Vagina (tissue), 2 donors: ENCODE measurements at places on chromosomes 3 and 15.

GRCh38 chr3:69164296-69164695 lies 41.9 kb upstream of the LMOD3 start:
- DNase-seq, result no peak

DNA sequence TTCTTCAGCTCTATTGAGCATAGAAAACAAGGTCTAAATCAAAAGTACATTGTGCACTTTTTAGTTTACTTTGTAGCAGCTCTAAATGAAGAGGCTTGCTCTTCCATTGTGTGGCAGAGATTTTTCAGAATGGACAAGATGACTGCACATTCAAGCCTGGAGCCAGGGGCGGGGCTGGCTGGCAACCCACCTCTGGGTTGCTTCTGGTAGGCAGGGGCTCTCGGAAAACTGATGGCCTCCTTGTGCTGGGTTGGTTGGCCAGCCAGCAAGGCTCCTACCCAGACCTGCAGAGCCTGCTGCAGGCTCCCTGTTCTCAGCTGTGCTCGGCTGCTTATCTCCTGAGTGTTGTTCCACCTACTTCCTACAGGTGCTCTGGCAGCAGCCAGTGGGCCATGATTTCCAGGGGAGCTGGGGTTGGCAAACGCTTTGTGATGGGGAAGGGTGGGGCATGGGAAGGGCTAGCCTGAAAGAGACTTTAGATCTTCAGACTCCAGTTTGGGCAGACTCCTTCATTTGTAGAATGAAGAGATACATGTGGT lies 8.8 kb downstream of the BSN start:
- no peak for DNase-seq

DNA sequence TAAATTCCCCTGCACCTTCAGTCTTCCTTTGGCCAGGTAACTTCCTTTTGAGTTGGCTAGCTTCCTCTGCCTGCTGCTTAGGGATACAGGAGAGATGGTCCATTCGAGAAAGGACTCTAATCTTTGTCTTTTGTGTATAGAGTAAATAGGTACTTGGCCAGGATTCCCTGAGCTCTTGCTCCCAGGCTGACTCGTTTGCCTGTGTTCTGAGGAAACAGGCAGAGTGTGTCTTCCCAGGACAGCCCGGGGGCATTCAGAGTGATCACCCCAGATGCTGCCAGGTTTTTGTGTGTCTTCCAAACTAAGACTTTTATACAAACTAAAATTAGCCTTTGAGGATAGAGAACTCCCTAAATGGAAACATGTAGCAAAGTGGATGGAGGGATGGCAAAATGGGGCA lies 39.5 kb downstream of the TMEM108 start:
- no peak for DNase-seq

GRCh38 chr3:79954756-79955155 lies 187.0 kb upstream of the ROBO1 start:
- DNase-seq, result no peak

- no peak for DNase-seq
Measured at GRCh38 chr3:13519006-13519791, 29.7 kb upstream of the FBLN2 start.

- DNase-seq, result no peak
Measured at GRCh38 chr3:78076379-78076778, 1036.5 kb downstream of the ROBO2 start.

- DNase-seq, result no peak
Measured at GRCh38 chr15:74345051-74345450, 22.4 kb downstream of the CYP11A1 start.

GRCh38 chr3:43998370-43998835 lies 243.3 kb upstream of the TOPAZ1 start:
- no peak for DNase-seq

- DNase-seq, result no peak
Measured at GRCh38 chr3:52039846-52040245, 16.5 kb downstream of the DUSP7 start.

- DNase-seq, result no peak
Measured at GRCh38 chr3:105083945-105084344, 282.8 kb upstream of the ALCAM start.

DNA sequence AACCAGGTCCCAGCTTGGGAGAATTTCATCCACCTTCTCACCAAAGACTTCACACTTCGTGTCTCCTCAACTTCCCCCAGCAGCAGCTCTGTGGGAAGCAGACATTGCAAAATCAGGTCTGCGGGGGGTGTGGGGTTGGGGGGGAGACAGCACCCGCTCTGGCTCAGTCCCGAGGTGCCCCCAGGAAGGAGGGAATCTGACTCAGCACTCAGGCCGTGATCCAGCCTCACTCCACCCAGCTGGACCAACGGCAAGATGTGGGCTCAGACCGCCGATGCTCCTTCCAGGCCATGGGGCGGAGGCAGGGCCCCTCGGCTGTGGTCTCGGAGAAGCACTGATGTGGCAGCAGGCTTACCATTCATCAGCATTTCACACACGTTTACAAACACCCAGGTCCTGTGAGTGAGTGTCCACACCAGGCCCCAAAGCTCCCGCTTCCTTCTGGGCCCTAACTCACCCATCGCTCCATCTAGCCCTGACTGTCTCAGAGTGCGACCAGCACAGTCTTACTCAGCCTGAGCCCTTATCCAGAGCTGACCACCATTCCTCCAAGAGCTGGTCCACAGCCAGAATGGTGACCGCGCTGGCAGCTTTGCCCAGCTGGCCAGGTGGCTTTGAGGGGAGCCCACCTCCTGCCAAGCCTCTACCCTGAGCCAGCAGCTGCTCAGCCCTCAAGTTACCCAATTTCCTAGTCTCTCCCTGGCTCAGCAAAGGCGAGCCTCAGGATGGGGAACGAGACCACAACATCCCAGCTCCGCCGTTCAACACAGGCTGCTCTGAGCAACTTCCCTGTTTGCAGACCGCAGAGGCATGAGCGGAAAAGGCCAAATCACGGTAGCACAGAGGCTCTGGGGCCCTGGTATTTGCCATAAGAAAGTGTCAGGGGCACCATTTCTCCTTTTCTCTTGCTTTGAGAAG lies 3.3 kb downstream of the STAB1 start:
- no peak for DNase-seq

- no peak for DNase-seq
Measured at GRCh38 chr3:39141171-39141995, 12.0 kb downstream of the CSRNP1 start.

GRCh38 chr15:59918994-59919951 lies 84.8 kb upstream of the FOXB1 start:
- no peak for DNase-seq

GRCh38 chr3:59106085-59106648 lies 56.3 kb upstream of the CFAP20DC start:
- no peak for DNase-seq

- no peak for DNase-seq
Measured at GRCh38 chr15:92714477-92715401, 59.2 kb upstream of the FAM174B start.

DNA sequence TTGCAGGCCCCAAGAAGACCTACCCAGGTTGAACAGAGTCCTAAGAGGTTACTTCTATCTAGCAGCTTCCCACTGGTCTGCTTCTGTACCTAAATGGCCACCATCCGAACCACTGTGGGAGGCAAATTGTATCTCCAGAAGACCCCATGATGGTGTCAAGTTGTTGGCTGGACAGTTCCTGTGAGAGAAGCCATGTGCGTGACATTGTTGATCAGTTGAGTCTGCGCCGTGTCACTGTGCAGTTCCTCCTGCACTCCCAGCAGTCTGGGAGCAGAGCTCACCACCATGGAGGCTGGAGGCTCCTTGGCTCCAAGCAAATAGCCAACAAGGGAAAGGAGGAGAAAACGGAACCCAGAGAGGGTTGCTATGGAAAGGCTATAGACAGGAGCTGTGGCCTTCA lies 7.5 kb upstream of the CYP1A1 start:
- no peak for DNase-seq

DNA sequence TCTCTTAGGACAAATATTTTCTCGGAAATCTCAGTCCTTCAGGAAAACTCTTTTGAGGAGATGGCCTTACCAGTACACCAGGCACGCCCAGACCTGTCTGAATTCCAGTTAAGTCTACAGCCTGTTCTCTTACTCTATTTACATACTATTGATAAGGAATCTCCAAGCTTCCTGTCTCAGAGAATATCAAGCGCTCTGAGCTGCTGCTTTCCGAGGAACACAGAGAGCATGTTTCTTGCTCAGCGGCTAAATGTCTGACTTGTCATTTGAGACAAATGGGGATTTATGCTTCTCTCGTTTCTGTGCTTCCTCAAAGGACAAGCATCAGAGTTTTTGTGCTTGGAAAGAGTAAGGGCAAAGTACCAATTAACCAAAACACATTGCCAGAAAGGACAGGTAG lies 112.4 kb upstream of the CCDC54 start:
- no peak for DNase-seq

GRCh38 chr15:76340198-76340802 lies 3.7 kb downstream of the ISL2 start:
- DNase-seq, result peak; percentile 60

GRCh38 chr3:126375835-126376331 lies 18.7 kb upstream of the KLF15 start:
- DNase-seq, result no peak
